ENCODE measurements at places on chromosomes 6 and 20. TPM values are rescaled to one million over a fixed set of nuclear protein-coding genes. Genes with fewer than 3 reads are reported as not detected.

The BTNL2 gene
- total RNA-seq, result not detected

The ZSCAN31 gene
- total RNA-seq, result 14.0 TPM

The TTK gene
- not detected for total RNA-seq

The AKAP7 gene
- total RNA-seq, result 66.9 TPM

The DEFB121 gene
- total RNA-seq, result not detected

The SLC22A23 gene
- total RNA-seq, result 32.2 TPM

The PTK6 gene
- total RNA-seq, result 3.0 TPM

The PRICKLE4 gene
- total RNA-seq, result 4.4 TPM

The MEI4 gene
- total RNA-seq, result 3.3 TPM
